CD4-positive, alpha-beta T cell treated with Interleukin-2 at 100 ng/mL for 4 hours (primary cell): ENCODE measurements at places on chromosomes 1 and 21.

DNA sequence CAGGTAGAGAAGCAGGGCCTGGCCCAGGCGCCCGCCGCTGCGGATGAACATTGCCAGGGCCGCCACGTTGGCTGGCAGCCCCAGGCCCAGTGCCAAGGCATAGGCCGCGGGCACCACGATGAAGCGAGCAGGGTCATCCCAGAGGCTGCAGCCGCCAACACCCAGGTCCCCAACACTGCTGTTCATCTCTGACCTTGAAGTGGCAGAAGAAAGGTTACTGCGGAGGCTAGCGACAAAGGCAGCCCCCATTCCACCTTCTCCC lies 8.0 kb downstream of the TMEM35B start:
- DNase-seq, result no peak

- DNase-seq, result no peak
These were observed 197.5 kb downstream of the ZNF326 start for GRCh38 chr1:90192408-90192807.

- no peak for DNase-seq
These were observed 49.8 kb downstream of the EPHB2 start for GRCh38 chr1:22760455-22760854.

DNA sequence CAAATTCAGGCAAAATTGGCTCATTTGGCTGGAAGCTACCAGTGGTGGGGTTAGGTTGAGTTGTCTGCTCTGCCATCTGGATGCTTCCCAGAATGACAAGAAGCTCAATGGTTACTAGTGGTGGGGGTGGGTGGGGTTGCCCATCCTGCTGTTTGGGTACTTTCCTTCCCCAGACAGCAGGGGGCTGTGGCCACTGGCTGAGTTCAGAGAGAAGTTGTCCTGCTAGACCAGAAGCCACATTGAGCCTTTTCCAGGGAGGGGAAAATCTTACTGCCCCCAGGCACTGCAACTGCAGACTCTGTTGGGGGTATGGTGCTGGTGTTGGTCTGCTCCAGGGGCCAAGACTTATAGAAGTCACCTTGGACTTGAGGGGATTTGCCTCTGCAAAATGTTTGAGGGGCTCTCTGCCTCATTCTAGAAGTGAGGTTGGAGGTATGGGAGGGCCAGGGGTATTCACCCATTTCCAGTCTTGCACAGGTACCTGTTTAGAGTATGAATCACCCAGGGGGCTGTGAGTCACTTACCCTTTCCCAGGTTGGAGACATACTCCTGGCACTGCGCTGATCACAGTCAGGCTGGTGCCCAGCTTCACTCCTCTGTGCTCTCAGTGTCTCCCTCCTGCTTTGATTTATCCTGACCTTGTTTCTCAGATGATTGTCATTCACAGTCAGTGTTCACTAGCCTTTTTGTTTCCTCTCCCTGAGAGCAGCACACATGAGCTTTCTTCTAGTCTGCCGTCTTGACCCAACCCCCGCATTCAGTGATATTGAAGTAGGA lies 89.1 kb upstream of the NEGR1 start:
- no peak for DNase-seq

DNA sequence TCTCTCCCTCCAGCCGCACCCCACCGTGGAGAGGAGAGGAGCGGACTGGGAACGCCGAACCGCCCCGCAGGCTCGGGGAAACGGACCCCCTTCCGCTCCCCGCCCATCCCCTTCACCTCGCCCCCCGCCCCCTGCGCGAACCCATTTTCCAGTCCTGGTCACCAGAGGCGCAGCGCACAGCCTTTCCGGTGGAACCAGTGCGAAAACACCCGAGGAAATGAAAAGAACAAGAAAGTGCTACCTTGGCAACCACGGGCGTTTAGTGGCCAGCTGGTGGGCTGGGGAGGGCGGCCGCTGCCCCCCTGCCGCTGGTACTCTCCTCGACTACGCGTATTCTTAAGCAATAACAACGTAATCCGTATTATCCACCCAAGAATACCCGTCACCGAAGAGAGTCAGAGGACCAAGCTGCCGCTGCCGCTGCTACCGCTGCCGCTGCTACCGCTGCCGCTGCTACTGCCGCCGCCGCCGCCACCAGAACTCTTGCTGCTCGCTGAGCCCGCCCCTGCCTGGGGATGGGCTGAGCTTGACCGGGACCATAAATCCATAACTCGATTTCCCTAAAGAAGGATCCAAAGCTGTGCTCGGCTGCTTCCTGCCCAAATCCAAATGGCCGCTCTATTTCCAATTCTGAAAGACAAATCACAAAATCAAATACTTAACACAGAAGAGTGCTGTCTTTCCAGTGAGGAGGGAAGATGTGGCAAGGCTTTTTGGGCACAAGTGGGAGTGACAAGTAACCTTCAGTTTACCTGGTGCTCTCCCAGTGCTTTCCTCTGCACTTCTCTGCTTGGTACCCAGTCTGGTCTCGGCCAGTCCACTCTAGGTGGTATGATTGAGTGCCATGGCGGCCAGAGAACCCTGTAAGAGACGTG lies 125.2 kb upstream of the DPYD start:
- DNase-seq, result no peak

GRCh38 chr1:194296201-194296600 lies 1109.8 kb upstream of the B3GALT2 start:
- no peak for DNase-seq

DNA sequence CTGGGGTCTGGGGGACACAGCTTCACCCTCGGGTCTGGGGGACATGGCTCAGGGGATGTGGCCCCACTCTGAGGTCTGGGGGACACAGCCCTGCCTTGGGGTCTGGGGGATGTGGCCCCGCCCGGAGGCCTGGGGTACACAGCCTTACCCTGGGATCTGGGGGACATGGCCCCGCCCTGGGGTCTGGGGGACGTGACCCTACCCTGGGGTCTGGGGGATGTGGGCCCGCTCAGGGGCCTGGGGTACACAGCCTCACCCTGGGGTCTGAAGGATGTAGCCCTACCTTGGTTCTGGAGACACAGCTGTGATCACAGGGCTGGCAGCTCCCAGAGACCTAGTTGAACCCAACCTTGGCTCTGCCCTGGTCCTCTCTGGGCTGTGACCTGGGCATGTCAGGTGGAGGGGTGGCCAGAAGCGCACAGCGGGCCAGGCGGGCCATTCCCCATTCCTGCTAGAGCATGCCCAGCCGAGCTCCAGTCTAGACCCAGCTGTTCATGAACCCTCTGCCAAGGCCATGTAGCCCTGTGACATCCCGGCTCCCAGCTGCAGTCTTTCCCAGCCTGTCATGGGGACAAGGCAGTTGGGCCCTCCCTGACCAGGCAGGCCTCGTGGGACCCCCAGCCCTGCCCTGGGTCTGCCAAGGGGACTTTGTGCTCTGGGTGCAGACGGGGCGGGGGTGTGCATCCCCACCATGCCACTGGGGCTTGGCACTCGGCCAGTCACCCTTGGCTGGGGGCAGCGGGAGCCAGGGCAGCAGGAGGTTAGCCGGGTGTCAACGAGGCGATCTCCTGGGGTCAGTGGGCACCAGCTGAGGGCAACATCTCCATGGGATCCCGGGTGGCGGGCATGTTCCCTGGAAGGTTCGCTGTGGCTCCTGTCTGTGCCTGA lies 43.9 kb downstream of the WNT9A start:
- no peak for DNase-seq

- no peak for DNase-seq
These were observed 60.5 kb downstream of the CAPN9 start for GRCh38 chr1:230807561-230808280.

DNA sequence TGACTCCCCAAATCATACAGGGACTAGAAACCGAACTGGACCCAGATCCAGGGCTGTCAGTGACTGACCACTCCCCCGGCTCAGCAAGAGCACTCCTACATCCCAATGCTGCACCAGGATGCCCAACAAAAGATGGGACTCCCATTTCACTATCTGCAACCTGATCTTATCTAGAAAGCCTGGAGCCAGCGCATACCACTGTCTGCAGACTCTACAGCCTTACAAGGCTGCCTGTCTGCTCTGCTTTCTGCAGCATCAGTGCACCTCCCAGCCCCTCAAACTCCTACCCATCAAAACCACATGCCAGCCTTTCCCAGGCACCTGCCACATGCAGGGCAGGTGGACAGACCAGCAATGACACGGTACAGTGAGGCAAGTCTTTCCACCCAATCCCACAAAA lies 52.2 kb downstream of the SSBP3 start:
- no peak for DNase-seq

DNA sequence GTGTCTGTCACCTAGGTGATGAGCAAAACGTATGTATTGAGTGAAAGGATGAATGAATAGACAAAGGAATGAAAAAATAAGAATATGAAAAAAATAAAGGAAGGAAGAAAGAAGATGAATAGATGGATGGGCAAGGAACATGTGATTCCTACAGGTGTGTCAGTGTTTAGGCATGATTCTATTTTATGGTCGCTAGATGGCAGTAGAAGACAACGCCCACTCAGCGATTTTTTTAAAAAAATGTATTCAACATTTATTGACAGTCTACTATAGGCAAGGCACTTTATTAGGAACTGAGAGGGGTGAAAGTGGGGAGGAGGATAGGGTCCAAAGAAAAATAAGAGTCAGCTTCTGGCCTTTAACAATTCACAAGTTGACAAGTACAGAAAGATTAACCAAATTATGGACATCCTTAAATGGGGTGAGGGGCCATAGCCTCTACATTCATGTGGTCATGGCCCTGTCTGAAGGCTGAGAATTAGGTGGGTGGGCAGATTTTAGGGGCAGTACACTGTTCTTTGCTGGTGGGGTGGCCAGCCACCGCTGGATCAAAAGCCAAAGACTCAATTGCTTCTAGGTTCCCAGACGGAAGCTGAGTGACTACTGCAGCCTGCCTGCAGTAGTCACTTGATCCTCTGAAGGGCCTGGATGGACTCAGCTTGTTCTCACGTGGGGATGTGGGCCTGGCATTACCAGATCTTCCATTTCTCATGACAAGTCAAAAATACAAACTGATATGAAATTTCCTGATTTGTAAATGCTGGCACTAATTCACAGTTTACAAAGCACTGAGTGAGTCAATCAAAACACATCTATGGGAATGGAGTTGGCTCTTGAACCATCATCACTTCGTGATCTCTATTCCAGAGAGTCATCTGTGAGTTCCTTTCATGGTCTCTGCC lies 83.9 kb downstream of the FASLG start:
- peak; percentile 68 for DNase-seq

DNA sequence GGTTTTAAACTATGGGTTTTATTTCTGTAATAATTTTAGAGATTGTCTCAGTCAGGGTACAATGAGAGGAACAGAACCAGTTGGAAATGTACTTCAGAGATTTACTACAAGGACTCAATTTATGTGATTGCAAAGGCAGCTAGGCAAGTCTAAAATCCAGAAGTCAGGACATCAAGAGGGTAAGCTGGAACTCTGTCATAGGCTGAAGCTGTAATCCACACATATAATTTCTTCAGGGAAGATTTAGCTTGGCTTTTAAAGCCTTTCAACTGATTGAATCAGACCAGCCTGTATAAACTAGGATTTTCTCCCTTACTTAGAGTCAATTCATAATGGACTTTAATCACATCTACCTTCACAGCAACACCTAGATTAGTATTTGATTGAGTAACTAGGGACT lies 24.3 kb upstream of the LELP1 start:
- no peak for DNase-seq

GRCh38 chr21:25464275-25464674 lies 143.0 kb downstream of the MRPL39 start:
- DNase-seq, result peak; percentile 73

DNA sequence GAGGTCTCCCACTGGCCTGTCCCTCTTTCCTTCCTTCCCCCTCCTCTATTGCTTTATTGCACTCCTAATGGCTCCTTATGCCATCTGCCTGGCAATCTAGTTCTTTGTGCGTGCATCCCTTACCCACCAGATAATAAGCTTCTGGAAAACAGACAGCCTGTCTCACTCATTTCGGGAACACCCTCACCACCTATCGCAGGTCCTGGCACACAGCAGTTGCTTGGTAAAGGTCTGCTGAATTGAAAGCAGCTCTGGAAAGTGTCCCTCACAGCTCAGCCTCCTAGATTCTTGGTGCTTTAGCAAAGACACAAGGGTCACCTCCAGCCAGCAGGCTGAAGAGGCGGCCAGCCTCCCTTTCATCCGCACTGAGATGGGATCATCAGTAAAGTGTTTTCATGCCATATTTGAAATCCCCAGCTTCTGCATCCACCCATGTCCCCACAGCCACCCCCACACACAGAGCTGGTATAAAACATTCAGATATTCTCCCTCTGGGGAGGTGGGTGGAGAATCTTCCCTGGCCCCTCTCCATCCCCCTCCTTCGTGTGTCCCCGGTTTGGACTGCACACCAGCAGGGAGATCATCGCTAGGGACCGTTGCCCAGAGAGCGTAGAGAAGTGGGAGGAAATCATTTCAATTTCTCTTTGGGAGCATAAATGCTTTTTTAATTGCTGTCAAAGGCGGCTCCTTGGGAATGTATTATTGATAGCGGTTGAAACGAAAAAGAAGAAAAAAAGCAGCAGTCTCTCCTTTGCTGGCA lies 29.1 kb upstream of the ATP2B4 start:
- DNase-seq, result no peak

GRCh38 chr1:223084464-223084866 lies 58.6 kb downstream of the TLR5 start:
- DNase-seq, result no peak

GRCh38 chr1:237712586-237713157 lies 178.1 kb downstream of the ZP4 start:
- DNase-seq, result no peak

- DNase-seq, result peak; percentile 6
These were observed 15.7 kb upstream of the PDXK start for GRCh38 chr21:43703035-43703880.

- DNase-seq, result no peak
These were observed 56.3 kb downstream of the SMYD3 start for GRCh38 chr1:246450611-246451251.

DNA sequence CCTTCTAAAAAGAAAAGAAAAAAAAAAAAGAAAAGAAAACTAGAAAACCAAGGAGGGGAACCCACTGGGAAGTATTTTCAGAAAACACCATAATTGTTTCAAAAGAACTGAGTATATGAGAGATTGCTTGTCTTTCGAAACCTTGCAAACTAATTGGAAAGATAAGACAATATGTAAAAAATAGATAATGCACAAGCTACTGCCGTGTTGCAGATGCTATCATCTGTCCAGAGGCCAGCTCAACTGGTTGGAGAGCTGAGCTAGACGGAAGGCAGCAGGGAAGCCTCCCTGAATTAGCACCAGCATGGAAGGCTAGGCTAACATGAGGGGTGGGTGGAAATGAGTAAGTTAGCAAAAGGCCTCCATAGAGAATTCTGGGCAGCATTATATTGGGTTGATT lies 16.2 kb upstream of the CACHD1 start:
- DNase-seq, result no peak

DNA sequence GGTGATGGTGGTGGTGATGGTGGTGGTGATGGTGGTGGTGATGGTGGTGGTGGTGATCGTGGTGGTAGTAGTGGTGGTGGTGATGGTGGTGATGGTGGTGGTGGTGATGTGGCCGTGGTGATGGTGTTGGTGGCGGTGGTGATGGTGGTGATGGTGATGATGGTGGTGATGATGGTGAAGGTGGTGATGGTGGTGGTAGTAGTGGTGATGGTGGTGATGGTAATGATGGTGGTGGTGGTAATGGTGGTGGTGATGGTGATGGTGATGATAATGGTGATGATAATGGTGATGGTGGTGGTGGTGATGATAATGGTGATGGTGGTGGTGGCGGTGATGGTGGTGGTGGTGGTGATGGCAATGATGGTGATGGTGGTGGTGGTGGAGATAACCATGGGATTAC lies 6.8 kb upstream of the COL6A2 start:
- DNase-seq, result no peak
